ENCODE measurements at places on chromosomes 11 and 22.

- DNase-seq, result no peak
These were observed 13.7 kb downstream of the GDPD4 start for GRCh38 chr11:77287615-77288273.

DNA sequence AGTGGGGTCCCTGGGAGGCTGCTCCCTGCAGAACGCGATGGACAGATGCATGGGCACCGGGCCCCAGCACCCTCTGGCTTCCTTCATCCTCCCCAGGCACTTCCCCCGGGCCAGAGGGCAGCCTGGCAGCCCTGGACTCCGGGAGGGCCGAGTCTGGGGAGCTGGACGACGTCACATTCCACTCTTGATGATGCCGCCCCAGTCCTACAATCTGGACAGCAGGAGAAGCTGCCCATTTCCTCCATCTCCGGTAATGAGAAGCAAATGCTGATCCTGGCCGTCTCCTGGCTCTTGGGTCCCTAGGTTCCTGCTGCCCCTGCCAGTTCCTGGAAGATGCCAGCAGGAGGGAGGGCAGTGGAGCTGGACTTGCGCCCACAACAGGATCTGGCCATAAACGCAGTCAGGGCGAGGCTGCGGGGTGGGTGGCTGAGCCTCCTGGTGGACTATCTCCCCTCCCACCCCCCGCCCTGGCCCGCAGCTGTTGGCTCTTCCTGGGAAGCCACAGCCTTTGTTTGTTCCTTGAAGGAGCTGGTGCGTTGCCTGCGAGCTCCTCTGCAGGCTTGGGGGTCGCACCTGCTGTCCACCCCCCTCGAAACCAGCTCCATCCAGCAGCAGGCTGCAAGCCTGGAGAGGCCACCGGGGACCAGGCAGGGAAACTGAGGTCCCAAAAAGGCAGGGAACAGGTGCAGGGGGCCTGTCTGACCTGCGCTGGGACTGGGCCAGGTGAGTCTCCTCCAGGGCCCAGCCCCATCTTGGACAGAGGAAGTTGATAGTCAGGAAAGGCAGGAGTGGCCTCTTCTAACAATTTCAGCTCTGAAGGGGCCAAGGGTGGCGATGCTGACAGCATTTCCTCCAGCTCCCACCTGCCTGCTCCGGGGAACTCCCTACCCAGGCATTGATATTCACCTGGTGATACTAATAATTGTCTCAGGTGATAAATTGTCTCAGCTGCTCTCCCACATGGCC is 17.9 kb upstream of the MUC6 start:
- DNase-seq, result no peak

DNA sequence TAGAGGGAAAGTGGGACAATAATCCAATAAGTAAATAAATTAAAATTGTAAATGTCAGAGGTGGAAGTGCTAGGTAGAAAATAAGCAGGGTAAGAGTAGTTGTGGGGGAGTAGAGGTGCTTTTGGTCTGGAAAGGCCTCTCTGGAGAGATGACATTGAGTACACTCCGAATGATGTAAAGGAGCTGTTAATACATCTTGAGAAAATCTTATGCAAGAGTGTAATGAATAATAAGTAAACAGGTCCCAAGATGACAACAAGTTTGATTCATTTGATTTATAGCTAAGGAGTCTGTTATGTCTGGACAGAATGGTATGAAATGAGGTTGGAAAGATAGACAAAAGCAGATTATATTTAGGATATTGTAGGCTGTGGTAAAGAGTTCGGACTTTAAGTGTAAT is 87.5 kb downstream of the TMEM135 start:
- DNase-seq, result no peak

- DNase-seq, result no peak
These were observed 24.0 kb downstream of the TCP11L1 start for GRCh38 chr11:33063326-33063881.

GRCh38 chr11:8258289-8258688 is 5.4 kb downstream of the LMO1 start:
- DNase-seq, result no peak

DNA sequence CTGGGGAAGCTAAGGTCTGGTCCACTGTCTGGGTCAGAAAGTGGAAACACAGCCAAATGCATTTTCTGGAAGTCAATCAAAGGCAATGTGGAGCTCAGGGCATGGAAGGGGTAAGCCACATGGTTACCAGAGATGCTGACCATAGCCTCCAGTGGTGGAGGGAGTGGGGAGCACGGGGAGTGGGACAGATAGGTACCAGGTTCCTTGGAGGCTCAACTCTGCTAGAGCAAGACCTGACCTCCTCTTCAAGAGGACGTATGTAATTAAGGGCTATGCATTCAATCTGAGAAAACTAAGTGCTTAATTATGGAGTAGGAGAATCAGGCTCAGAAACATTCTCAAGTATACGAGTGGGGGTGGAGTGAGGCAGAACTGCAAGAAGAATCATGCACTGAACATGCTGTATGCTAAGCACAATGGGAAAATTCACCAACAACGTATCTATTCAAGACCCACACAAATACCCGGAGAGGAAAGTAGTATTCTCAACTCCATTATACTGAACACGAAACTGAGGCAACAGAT is 65.2 kb upstream of the PHOX2A start:
- no peak for DNase-seq

DNA sequence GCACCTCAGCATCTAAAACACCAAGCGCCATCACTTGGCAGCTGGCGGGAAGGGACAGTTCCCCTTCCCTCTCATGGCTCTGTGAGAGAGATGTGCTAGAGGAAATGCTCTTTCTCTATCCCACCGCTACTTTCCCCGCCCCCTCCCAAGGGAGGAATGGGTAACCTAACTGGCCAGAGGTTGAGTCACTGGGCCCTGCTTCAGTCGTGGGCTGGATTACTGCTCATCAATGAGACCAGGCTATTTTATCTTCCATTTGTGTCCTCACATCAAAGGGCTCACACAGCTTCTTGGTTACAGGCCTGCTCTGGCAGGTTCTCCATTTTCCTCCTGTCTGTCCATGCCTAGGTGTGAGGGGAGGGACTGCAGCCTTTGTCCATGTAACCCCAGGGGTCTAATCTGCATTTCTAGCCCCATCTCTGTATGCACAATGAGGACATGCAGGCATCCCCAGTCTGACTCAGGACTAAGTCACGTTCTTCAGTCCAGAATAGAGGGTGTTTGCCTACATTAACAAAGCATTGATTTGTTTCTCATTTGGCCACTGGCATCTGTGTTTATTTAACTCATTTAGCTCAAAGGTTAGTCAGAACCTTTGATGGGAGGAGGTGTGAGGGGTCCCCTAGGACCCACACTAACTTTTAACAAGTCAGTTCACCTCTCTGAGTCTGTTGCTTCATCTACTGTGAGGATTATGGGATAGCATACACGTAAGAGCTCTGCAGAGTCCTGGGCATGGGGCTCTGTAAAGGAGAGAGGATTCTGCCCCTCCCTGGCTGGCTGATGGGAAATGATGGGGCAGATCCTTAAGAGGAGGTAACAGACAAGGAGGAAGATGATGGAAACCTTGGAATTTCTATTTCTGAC is 99.1 kb downstream of the XRRA1 start:
- peak; percentile 71 for DNase-seq

DNA sequence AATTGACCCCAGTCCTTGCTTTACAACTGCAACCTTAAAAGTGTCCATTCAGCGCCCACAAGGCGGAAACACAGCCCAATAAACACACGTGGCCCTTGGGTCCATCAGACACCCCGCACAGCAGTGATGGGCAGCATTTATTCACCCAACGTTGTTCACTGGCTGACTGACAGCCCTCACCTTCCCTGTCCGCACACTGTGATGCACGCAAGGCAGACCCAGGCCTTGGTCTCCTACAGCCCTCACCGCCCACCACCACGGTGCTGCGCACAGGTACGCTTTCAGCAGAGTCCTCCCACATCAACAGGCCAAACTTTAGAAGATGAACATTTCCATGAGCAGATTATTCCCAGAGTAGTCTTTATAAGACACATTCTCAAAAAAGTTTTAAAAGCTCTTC is 20.7 kb upstream of the PHLDA2 start:
- no peak for DNase-seq

- peak; percentile 42 for DNase-seq
These were observed at the start of gene LRP5 for GRCh38 chr11:68312117-68312779. Gene LRP5 (plus strand): TSS chr11:68312591. CDS start chr11:68312715, 124 bp downstream.

GRCh38 chr11:35740061-35740799 is 77.7 kb downstream of the TRIM44 start:
- no peak for DNase-seq

Measured in GM23338 (cell line).